ENCODE measurements at places on chromosomes 6 and 20.

- no peak for DNase-seq
Observed at GRCh38 chr6:149127212-149127611, 190.3 kb upstream of the TAB2 start.

DNA sequence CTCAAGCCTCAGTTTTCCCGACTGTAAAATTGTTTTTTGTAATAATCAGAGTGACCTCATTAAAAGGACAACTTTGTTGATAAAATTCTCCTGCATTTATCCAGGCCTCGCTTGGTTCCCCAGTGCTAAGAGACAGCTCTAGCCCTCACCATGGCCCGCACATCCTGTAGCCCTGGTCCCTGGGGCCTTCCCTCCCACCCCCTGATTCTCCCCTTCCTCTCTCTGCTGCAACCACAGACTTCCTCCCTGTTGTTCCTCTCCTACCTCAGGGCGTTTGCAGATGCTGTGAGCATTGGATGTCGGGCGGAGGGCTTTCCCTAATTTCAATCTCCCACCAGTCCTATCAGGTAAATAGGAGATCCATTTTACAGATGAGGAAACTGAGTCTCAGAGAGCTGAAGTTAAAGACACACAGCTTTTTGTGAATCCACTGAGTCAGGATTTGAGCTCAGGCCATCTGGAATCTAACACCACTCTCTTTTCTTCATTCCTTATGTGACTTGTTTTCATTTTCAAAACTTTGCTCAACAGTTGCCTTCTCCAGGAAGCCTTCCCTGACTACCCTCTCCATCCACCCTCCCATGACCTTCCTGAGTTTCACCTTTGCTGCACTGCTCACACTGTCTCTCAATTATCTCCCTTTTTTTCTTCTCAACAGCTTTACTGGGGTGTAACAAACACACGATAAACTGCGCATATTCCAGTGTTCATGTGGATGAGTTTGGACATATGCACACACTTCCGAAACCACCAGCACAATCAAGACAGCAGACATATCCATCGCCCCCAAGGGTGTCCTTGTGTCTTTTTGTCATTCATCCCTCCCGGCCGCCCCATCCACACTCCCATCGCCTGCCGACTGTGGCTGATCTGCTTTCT is 107.1 kb downstream of the CEBPB start:
- DNase-seq: no peak

- DNase-seq: no peak
Observed at GRCh38 chr20:45036044-45036755, 64.7 kb downstream of the KCNS1 start.

GRCh38 chr6:13635948-13636658 is 21.0 kb downstream of the NOL7 start:
- no peak for DNase-seq

GRCh38 chr6:33758815-33759216 is 12.1 kb upstream of the IP6K3 start:
- DNase-seq: no peak

- peak; percentile 84 for DNase-seq
Observed at GRCh38 chr6:30690403-30691207, at the start of gene NRM. NRM (minus strand) TSS chr6:30690984; CDS start chr6:30690974, 10 bp downstream.

GRCh38 chr6:16421462-16421960 is 183.1 kb downstream of the GMPR start:
- no peak for DNase-seq

- DNase-seq: no peak
Observed at GRCh38 chr6:118511930-118512715, 36.0 kb upstream of the PLN start.

DNA sequence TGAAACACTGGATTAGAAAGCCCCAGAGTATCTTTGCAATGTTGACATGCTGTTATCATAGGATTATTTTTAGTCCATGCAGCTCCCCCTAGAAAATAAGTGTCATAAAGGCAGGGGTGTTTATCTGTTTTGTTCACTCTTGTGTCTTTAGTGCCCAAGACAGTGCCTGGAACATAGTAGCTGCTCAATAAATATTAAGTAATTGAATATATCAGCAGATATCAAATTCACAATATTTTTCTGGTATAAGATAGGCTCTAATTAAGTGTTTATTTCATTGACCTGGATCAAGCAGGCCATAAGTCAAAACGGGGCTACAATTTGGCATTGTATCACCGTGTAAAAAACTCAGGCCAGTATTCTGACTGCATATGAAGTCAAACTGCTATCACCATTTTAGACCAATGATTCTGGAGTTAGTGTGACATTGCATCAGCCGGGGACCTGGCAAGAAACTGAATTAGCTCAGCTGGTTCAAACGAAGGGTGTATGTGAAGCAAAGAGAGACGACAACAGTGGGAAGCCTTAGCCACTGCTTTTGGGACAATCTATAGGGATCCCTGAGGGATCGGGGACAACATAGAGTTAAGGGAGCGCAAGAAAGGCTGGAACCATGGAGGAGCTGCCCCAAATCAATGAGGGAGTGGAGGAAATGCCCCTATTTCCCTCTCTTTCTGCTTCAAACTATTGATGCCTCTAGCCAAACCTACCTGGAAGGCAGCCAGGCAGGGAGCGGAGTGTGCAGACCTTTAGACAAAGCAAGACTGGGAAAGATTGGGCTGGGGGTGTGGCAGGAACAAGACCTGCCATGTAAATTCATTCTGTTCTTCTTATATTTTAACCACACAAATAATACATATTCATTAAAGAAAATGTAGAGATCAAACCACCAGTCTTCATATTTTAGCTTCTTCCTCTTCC is 112.2 kb downstream of the PLEKHG1 start:
- peak; percentile 39 for DNase-seq

DNA sequence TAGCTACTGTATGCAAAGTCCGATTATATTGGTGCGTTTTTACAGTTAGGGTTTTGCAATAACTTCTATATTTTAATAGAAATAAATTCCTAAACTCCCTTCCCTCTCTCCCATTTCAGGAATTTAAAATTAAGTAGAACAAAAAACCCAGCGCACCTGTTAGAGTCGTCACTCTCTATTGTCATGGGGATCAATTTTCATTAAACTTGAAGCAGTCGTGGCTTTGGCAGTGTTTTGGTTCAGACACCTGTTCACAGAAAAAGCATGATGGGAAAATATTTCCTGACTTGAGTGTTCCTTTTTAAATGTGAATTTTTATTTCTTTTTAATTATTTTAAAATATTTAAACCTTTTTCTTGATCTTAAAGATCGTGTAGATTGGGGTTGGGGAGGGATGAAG is 13.7 kb upstream of the PLCG1 start:
- no peak for DNase-seq

GRCh38 chr6:63352069-63352543 is 32.3 kb upstream of the LGSN start:
- DNase-seq: no peak

- no peak for DNase-seq
Observed at GRCh38 chr6:84758486-84758885, 5.9 kb downstream of the TBX18 start.

DNA sequence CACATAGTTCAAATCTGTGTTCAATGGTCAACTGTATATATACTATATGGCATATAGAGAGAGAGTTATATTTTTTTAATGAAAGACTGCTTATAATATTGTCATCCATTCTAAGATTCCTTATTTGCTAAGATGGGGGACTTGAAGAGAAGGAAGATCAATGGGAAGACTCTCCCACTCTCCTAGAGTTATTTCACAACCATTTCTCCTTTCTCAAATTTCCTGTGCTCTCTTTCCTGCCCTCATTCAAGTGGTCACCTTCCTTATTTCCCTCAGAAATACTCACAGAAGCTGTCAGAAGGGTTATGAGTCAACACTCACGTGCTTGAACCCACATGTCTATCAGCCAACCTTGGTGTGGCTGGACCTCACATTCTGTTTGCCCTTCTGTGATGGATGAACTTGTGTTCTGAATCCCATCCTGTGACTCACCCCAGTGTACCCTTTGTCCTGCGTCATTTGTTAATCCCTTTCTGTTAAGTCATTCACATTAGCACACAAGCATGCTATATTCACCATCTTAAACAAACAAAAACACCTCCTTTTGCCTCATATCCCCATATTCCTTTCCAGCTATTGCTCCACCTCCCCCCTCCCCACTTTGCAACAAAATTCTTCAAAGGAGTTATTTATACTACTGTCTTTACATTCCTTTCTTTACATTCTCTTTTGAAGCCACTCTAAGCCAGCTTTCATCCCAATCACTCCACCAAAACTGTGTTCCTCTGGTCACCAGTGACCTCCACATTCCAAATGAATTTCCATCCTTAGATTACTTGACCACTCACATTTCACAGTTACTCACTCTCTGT is 279.3 kb upstream of the TCF21 start:
- no peak for DNase-seq
